Aorta (tissue), 5 donors: ENCODE measurements at places on chromosomes 2 and 18. TPM values are rescaled to one million over a fixed set of nuclear protein-coding genes. Genes with fewer than 3 reads are reported as not detected.

The GORASP2 gene
- total RNA-seq = 77.1 TPM

The NOSTRIN gene
- total RNA-seq = 46.4 TPM

The GAREM2 gene
- total RNA-seq = 7.7 TPM

The MDH1B gene
- total RNA-seq = 0.93 TPM

The SETBP1 gene
- total RNA-seq = 85.0 TPM

The TCF23 gene
- total RNA-seq = 0.39 TPM

DNA sequence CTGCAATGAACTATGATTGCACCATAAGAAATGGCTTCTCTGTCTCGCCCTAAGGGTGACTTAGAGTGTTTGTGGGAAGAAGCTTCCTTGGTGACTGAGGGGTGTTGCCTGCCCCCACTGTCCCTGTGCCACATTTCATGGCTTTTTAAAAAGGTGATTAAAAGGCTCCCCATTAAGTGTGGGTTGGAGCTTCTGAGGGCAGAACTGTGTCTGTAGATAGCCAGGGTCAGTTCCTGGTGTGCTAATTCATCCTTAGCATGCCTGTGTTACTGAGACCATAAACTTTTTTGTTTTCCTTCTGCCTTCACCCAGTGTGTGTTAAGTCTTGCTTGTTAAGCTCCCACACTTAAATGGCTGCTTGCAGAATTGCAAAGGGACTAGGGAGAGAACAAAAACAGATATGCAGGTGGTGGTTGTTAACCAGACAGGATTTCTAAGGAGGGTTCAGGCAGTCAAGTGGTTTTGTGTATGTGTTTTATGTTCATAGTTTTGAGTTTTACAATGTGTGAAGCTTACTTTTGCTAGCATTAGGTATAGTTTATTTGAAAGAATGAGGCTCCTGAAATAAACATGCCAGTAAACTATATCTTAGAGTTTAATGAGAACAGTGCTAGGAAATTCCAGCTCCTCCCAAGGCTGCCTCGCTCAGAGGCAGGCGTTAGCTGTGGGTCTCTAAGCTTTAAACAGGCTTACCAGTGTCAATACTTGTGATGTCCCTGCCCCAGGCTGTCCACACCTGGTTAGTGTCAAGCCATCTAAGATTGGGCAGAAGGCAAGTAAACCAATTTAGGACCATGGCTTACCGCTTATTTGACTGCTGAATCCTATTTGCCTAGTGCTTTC is 14.5 kb downstream of the CERS6 start:
- DNase-seq = no peak

GRCh38 chr2:24304098-24304497 is 56.2 kb downstream of the ITSN2 start:
- peak; percentile 77 for DNase-seq

DNA sequence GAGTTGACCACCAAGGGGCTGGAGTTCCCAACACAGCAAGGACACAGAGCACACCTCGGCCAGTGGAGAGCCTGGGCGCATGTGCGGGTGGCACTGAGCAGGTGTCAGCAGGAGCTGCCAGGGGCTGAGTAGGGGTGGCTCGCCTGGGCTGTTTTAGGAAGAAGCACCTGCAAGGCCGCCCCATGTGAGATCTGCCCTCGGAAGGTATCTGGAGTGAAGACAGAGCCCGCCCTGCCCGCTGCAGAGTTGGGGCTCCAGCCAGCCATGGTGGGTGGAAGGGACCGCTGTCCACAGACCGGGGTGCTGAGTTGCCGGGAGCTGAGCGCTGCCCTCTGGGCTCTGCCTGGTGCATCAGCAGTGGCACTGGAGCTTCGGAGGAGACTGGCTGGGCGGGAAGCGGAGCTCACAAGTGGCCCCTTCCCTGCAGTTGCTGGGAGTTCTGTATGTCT is 35.2 kb downstream of the MTERF4 start:
- DNase-seq = no peak

DNA sequence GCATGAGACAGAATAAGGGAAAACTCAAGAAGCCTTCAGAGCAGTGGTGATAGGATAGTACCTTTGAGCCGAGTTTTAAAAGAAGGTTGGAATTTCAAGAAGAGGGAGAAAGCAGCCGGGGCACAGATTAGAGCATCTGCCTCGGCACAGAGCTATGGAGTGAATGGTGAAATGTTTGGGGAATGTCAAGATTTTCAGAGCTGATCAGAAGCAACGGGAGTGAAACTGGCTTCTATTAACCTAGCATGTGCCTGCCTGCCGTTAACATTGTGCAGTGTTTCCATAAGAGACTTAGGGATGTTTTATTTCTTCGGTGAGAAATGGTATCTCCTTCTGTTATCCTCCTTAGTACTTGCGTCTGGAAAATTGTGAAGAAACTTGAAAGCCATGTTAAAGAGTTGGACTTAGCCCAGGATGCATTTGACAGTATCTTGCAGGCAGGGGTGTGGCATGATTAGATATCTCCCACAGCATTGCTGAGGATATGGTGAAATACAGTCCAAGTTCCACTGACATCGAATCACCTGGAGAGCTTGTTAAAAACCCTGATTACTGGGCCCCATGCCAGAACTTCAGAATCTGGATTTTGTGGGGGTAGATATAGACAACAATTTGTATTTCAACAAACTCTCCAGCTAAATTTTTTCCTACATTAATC is 96.8 kb upstream of the PPP1CB start:
- no peak for DNase-seq

DNA sequence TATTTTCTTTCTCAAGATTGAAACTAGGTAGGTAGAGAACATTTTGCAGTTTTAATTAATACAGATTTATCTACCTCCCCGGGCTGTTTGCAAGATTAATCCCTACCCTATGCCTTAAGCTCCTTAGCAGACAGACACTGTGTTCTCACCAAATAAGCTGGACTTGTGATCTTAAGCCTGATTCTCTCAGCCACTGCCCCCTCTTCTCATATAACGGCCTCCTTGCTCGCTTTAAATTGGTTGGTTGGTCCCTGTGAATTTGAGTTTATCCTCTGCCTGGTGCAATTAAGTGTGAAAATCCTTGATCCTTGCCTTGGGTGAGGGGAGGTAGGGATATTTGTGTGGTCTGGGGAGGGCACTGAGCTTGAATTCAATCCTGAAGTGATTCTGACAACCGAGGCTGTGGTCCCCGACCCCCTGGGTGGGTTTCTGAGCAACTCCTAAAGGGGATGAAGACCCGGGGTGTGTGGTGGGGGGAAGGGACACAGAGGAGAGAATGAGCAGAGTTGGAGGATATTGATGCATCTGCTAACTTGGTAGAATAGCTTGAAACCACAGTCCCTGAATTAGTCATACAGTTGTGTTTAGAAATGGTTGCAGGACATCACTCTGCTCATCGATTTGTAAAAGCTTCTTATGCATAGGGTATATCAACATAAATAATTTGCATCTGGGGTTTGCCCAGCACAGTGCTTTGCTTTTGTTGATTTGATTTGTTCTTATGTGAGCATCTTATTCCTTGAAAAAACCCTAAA is 36.9 kb upstream of the NCKAP5 start:
- no peak for DNase-seq

The C2orf15 gene
- 0.65 TPM for total RNA-seq

- DNase-seq = peak; percentile 87
Measured at GRCh38 chr18:79964330-79965118, at the start of gene HSBP1L1. Gene HSBP1L1 (plus strand): TSS chr18:79964643. CDS start chr18:79964736, 93 bp downstream.

DNA sequence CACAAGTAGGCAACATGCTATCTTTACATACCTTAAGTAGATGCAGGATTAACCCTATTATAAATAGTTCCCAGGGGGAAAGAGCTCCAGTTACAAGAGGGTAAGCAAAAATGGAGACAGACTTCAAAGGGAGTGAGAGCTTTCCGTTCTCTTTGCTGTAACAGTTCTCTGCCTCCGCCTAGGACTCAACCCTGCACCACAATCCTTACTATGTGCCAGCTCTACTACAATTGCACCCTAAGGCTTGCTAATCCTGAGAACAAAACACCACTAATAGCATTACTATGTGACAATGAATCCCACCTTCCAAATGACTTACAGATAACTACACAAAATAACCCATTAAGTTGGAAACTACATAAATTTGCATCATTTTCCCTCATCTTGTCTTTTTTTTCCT is 7.7 kb downstream of the ZBTB14 start:
- no peak for DNase-seq

The CCDC68 gene
- 4.4 TPM for total RNA-seq

DNA sequence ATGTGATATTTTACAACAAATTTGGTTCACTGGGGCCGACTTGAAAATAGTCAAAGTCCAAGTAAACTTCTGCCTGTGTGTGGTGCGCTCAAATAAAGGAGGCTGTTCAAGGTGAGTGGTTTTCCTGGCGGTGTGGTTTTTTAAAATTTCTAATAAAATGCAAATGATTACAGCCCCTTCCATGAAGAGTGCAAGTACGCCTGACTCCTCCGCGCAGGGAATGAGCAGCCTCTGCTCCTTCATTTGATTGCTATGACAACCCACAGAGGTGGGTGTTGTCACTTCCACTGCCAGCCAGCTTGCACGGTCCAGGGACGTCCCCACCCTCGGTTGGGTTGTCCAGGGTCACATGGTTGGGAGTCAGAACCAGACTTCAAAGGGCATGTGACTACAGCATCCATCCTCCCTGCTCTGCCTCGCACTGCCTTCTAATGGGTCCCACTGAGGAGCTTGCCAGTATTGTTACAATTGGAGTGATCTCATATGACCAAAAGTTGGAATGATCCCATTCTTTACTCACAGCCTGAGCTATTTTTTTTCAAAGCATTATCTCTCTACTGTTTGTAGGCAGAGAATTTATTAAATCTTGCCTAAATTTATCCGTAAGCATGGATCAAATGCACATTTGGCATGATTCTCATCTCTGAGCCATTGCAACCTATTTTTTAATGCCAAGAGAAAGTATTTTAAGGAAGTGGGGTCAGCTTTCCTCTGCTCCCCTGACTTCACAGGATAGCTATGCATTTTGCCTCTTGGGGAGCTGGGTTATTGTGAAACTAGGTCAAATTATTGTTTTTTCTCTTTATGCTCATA is 121.3 kb downstream of the AGAP1 start:
- peak; percentile 69 for DNase-seq

DNA sequence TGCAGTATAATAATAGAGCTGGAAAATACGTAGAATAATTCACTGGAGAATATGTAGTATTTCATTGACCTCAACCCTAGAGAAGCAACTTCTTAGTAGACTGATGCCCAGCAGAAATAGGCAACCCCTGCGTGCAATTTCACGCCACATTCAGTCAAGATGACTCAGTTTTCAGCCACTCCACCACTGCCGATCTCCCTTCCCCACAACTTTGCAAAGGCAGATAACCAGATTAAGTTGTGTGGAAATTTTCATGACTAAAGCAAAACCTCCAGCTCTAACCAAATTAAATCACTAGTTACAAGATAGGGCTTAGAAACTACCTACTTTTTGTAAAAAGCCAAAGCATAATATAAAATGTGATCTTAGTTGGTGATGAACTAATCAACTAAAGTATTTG is 63.3 kb upstream of the STK17B start:
- DNase-seq = no peak

The LYPD6 gene
- total RNA-seq = 0.23 TPM

- no peak for DNase-seq
Measured at GRCh38 chr2:38925982-38926381, 36.3 kb downstream of the ARHGEF33 start.

The L3MBTL4 gene
- total RNA-seq = 2.8 TPM

DNA sequence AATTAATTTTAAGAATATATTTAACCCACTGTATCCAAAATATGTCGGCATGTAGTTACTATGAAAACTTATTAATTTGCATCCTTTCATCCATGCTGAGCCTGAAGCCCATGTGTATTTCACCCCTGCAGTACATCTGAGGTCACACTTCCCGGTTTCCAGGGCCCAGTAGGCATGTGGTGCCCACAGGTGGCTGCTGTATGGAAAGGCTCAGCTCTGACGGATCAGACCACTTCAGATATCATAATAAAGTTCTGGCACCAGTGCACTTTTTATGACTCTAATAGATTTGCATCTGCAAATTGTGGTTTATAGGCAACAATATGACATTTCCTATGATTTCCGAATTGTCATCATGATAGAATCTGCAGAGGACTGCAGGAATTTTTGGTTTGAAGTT is 22.5 kb downstream of the SH3RF3 start:
- DNase-seq = no peak

The SH3RF3 gene
- 22.8 TPM for total RNA-seq

DNA sequence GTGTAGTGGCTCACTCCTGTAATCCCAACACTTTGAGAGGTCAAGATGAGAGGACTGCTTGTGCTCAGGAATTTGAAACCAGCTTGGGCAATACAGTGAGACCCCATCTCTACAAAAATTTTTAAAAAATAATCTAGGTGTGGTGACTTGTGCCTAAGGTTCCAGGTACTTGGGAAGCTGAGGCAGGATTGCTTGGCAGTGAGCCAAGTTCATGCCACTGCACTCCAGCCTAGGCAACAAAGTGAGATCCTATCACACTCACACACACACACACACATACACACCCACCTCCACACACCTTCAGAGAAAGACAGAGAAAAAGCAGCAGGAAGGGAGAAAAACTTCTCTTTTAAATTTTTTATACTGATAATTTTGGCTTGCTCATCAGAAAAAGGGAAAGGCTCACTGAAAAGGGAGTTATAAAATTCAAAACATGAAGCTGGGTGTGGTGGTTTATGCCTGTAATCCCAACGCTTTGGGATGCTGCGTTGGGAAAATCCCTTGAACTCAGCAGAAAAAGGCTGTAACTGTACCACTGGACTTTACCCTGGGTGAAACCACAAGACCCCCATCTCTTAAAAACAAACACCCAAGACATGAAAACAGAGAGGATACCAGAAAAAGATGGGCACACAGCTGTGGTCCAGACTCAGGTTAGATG is 25.7 kb downstream of the FAM168B start:
- no peak for DNase-seq

- no peak for DNase-seq
Measured at GRCh38 chr2:122033778-122034177, 278.3 kb downstream of the TSN start.

GRCh38 chr2:20448246-20448976 is 1.5 kb downstream of the RHOB start:
- DNase-seq = no peak

The XDH gene
- total RNA-seq = not detected

GRCh38 chr2:130376433-130377293 is 20.8 kb downstream of the PTPN18 start:
- DNase-seq = no peak

GRCh38 chr18:26461405-26461804 is 86.9 kb downstream of the KCTD1 start:
- DNase-seq = no peak

The SCN7A gene
- total RNA-seq = 3.6 TPM

GRCh38 chr2:20913491-20913890 is 90.6 kb upstream of the LDAH start:
- DNase-seq = no peak
